ENCODE measurements at places on chromosomes 3 and 15. TPM values are rescaled to one million over a fixed set of nuclear protein-coding genes. Genes with fewer than 3 reads are reported as not detected.

DNA sequence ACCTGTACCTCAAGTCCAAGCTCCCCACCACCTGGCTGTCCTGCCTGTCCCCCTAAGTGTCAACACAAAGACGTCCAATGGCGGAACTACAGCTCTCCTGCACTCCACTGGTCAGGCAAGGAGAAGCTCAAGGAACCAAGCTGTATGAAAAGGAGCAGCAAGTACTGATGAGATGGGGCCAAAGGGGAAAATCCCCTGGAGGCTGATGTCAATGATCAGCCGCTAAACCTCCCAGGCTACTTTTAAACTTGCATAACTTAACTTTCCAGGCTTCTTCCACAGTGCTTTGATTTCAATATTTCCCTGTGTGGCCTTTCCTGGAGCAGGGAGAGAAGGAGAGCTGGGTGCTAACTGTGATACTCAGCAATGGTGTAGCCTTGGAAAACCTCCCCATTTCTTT lies 35.0 kb downstream of the TM4SF4 start:
- DNase-seq = no peak

DNA sequence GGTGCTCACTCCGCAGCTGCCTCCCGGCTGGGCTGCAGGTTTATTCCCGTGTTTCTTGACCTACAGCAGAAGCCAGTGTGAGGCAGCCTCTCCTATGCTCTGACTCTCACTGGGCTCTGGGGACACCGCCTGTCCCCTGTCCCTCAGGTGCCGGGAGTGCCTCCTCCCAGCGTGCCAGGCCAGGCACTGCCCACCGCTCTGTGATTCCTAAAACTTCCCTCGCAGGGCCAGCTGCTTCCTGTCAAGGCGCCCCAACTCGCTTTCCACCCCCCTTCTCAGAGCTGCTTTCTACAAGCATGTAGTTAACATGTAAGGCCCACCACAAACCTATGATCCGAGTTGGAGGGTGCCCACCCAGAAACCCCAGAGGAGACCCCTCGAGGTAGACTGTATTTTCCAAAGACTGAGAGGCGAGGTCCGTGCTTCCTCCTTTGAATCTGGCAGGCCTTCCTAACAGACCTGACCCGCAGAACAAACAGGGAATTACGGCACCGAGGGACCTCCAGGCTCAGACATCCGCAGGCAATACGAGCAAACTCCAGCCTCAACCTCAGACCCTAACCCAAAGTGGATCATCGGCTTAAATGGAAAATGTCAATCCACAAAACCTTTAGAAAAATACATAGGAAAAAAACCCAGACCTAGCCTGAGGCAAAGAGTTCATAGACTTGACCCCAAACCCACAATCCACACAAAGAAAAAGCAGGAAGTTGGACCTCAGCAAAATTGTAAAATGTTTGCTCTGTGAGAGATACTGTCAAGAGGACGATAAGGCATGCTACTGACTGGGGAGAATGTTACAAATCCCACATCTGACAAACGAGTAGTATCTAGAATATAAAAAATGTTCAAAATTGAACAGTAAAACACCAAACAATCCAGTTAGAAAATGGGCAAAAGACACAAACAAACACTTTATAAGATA lies 121.3 kb upstream of the IQSEC1 start:
- no peak for DNase-seq

- no peak for DNase-seq
Observed at GRCh38 chr3:124774841-124775402, 44.7 kb downstream of the UMPS start.

DNA sequence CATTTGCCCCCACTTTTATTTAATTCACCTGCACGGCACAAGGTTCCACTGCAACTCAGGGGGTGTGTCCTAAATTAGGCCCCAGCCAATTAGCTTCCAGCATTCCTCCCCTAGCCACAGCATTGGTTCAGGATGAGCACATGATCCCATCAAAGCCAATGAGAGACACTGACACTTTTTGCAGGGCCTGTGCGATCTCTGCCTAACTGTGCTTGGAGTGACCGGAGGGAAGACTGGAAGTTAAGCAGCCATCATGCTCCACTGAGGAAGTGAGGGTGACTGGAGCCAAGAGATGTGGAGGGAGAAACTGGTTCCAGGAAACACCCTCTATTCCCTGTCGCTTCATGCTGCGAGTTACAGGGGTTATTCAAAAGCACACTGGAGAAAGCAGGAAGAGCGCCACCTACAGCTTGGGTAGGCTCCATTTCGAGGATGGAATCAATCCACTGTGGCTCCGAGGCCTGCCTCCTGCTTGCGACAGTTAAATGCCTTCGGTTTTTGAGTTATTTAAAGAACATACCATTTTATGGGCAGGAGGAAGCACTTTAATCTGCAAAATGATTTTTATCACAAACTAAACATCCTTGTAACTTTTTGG lies 122.2 kb upstream of the WNT5A start:
- DNase-seq = no peak

DNA sequence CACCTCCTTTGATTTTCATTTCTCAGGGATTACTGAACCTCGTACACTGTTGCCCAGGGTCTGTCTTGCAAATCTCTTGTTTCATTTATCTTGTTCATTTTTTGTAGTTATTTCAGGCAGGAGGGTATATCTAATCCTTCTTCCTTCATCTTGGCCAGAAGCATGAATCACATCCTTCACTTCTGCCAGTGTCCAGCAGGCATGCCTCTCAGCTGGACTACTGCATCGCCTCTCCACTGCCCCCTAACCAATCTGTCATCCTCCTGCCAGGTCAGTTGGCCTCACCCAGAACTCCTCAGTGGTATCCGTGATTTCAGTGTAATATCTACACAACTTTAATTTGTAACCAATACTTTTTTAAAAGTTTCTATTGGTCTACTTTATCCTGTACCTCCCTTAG lies 297.9 kb downstream of the GABRG3 start:
- no peak for DNase-seq

DNA sequence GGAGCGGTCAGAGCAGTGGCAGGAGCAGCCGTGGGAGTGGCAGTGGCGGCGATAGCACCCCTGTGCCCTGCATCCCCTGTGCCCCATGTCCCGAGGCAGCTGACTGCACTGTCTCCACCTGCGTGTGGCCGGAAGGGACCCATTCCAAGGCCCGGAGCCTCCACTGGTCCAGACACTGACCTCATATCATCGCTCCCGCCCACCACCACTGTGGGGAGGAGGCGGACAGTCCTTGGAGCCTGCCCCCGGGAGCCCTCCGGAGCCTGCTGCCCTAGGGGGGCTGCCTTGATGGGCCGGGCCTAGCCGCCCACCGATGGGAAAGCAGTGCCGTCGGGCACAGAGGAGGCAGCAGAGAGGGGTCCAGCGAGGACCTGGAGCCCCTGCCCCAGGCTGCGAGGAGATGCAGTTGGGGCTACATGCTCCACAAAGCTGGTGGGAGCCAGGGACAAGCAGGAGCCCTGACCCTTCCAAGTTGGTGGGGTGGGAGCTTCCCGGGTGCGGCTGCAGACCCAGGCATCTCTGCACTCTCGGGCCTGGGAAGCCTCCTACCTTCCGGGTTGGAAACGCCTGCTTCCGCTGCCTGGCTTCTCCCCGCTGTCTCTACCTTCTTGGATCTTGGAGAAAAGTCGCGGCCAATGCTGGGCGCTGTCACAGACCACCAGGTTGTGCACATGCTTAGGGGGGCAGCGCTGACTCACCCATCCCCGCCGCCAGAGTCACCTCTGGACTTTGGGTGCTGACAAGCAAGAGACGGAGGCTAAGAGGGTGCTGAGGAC lies 283.2 kb upstream of the ROBO1 start:
- DNase-seq = no peak

GRCh38 chr15:50979041-50979440 lies 70.6 kb downstream of the AP4E1 start:
- DNase-seq = no peak

GRCh38 chr3:124752051-124752450 lies 21.8 kb downstream of the UMPS start:
- DNase-seq = no peak

DNA sequence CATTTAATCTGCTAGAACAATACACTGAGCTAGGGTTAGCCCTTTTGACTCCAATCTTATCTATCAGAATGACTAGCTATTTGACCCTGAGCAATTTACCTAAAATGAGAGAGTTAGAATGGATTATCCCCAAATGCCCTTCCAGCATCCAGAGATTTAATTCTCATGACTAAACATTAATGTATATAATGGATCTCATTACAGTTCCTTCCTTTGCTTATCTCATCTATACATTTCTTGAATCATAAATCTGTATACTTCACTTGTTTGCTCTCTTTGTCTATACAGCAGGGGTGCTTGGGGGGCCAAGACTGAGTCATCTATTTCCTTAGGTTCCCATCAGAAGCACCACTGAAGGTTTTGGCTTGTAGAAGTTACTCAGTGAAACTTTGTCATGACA lies 565.8 kb downstream of the IGSF11 start:
- no peak for DNase-seq

GRCh38 chr3:12932754-12933153 lies 91.4 kb upstream of the RPL32 start:
- no peak for DNase-seq

DNA sequence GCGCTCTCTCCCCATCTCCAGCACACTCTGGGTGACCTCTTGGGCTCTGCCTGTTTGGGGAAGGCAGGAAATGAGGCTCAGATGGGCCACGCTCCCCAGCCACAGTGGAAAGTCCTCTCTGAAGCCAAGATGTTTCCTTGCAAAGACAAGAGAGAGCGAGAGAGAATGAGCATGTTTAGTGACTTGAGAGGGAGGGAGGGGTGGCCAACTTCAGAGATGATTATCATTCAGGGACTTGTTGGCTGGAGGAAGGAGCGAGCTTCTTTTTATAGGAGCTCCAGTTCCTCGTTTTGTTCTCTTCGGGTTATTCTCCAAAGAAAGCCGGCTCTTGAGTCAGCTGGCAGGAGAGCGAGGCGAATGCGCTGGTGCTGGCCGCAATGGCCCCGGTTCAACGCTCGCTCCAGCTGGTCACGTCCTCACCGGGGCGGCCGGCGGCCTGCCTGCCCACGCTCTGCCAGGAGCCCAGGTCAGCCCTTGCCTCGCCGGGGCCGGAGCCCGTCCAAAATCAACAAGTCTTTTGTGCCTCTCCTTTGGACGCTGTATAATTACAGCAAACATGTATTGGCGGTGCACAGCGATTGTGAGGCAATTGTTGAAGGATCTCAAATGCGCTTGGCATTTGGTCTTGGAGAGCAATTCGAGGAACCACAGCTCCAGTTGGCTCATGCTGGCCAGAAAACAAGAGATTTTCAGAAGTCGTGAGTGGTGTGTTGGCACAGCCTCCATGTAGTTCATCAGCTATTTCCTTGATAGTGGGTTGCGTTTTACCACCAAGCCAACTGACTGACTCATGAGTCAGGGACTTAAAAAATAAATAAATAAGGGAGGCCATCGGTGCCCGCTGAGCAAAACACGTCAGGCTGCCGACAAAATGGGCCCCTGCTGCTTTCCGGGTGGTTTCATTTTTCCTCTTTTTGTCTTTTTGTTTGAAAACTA lies 288.6 kb downstream of the UACA start:
- no peak for DNase-seq

- DNase-seq = no peak
Observed at GRCh38 chr3:13140596-13140995, 67.4 kb upstream of the IQSEC1 start.

DNA sequence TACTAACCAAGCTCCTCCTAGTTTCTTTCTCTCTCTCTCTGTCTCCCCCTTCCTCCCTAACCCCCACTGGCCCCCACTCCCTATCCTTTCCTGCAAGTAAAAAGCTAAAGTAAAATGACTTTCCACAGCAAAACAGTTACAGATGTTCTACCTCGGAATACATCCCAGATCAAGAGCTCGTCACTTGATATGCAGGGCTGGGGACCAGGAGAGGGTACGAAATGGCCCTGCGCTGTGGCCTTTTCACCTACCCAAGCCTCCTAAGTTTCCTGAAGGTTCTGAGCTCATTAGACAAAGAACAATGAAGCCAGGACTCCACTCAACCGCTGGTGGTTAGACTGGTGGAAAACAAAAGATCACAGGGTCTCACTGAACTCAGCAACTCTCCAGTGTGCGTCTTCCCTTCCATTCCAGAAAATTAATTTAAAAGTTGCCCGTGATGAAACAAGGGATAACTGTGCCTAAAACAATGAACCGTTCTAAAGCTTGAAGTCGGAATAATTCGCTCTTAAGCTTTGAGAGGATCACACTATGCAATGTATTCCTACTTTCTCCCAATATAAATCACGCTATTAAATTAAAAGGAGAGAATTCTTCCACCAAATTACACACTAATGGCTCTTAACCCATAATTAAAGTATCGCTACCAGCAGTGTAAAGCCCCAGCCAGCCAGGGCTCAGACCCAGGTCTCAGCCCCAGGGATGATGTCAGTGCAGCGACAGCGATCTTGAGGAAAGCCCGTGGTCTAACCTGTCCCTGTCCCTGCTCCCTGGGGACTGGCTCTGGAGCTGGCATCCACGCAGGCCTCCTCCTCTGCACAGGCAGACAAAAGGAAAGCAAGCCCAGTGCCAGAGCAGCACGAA lies 5.0 kb downstream of the VGLL4 start:
- no peak for DNase-seq

Gene CACNA1D
- polyA plus RNA-seq = 17.5 TPM

Gene ADAMTSL3
- polyA plus RNA-seq = 4.7 TPM

Gene UQCC5
- 20.5 TPM for polyA plus RNA-seq

Gene CORO2B
- polyA plus RNA-seq = 26.6 TPM

Gene ZBTB38
- polyA plus RNA-seq = 51.7 TPM

Gene ISL2
- polyA plus RNA-seq = not detected
